Central memory CD8-positive, alpha-beta T cell (primary cell): ENCODE measurements at places on chromosomes 3 and 15.

GRCh38 chr3:115252679-115253078, 105.6 kb upstream of the ZBTB20 start:
- DNase-seq = no peak

- DNase-seq = no peak
Observed at GRCh38 chr3:50161320-50161719, 6.2 kb downstream of the SEMA3F start.

DNA sequence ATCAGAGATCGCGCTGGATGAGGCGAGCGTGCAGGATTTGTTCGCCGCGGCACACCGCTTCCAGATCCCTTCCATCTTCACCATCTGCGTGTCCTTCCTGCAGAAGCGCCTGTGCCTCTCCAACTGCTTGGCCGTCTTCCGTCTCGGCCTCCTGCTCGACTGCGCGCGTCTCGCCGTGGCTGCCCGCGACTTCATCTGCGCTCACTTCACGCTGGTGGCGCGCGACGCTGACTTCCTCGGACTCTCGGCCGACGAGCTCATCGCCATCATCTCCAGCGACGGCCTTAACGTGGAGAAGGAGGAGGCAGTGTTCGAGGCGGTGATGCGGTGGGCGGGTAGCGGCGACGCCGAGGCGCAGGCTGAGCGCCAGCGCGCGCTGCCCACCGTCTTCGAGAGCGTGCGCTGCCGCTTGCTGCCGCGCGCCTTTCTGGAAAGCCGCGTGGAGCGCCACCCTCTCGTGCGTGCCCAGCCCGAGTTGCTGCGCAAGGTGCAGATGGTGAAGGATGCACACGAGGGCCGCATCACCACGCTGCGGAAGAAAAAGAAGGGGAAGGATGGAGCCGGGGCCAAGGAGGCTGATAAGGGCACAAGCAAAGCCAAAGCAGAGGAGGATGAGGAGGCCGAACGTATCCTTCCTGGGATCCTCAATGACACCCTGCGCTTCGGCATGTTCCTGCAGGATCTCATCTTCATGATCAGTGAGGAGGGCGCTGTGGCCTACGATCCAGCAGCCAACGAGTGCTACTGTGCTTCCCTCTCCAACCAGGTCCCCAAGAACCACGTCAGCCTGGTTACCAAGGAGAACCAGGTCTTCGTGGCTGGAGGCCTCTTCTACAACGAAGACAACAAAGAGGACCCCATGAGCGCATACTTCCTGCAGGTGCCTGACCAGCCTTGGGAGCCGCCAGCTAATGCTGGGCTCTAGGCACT, 819 bp downstream of the KLHL40 start:
- DNase-seq = no peak

DNA sequence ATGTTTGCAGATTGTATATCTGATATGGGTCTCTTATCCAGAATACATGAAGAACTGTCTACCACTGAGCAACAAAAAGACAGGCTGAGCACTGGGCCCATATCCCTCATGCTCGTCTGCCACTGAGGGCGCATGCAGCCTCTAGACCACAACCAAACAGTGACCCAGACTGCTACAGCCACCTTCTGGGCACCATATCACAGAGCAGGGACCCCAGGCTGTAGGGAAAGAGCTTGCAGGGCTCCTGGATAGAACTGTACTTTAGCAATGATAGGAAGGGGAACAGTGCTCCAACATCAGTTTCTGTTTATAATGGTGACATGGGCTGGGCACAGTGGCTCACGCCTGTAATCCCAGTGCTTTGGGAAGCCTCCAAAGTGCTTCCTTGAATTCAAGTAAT, 40.2 kb upstream of the TMEM87A start:
- no peak for DNase-seq

- DNase-seq = no peak
Observed at GRCh38 chr3:160170409-160171370, 54.5 kb upstream of the C3orf80 start.

DNA sequence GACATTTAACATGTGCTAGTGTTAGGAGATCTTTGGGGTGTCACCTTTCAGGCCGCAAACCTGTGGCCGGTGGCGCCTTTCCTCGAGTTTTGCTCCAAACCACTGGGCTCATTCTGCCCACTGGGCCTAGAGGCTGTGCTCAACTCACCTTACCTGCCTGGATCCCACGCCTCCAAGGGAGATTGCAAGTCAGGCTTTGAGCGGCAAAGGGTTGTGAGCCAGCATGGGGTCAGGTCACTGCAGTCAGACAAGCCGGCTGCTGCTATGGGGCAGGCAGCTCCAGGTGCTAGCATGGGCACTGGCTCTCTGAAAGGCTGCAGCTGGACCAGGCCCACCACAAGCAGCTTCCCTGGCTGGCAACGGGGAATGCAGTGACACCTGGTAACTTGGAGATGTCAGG, 265.5 kb downstream of the ZBBX start:
- DNase-seq = no peak

DNA sequence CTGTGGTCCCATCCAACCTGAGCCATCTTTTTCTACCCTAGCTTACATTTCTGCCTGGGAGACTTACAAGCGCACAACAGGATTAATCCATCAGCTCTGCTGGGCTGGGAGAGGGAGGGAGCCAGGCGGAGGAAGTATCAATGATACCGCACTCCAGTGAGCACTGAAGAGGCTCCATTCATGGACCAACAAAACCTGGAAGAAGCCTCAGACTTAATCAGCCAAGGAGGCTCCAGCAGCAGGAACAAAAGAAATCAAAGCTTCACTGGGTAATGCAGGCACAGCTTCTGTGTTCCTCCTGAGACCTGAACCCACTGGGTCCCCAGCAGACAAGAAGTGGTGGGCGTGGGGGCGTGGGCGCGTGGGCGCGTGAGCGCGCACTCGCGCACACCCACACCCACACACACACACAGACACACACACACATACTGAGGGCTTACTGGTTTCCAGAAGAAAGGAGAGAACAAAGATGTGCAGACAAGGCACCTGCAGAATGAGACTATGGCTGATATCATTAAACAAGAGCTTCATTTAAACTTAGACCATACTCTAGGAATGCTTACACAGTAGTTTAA, 87.0 kb upstream of the BOC start:
- DNase-seq = no peak

DNA sequence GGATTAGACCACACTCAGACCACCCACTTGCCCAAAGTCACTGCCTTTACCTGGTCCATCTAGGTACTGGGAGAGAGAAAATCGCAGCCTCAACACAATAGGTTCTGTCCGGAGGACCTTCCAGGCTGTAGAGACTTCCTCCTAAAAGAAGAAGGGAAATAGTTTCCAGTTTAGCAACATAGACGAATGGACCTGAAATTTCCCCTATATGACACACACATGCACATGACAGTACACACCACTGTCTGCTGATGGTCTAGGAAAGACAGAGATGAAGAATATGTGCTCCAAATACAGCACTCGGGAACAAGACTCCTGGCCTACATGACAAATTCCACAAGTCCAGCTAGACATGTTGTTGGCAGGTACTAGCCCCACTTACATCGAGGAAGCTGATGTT, 7.3 kb downstream of the PARP6 start:
- DNase-seq = no peak

DNA sequence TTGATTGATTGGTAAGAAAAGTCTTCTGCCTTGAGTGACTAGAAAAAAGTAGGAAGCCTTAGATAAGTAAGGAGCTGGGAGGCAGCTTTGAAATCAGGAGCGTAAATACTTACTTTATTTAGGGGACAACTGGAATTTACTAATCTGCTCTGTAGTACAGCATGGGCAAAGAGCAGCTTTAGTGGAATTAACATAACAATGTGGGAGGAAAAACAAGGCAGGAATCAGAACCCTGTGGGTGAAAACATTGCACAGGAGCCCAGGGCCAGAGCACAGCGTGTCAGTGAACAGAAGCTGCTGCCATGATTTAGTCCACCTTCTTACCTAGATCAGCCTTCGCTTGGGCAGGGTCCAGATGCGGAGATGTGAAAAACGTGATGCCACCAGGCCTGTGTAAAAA, 14.6 kb downstream of the FMN1 start:
- no peak for DNase-seq

DNA sequence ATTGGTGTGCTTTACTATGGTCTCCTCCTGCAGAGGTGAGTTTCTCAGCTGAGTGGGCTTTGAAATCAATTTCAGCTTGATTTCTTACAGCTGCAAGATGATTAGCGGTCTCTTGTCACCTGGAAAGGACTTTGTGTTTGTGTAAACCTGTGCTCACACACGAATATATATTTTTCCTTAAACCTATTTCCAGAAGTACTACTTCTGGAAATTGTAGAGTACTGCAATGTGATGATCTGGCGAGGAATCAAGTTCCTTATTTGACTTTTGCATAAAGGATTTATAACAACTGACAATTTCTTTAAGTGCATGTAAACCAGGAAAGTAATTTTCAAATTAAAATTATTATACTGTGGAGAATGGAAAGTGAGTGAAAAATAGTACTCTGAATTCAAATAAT, 2.1 kb downstream of the MCTP2 start:
- DNase-seq = no peak

DNA sequence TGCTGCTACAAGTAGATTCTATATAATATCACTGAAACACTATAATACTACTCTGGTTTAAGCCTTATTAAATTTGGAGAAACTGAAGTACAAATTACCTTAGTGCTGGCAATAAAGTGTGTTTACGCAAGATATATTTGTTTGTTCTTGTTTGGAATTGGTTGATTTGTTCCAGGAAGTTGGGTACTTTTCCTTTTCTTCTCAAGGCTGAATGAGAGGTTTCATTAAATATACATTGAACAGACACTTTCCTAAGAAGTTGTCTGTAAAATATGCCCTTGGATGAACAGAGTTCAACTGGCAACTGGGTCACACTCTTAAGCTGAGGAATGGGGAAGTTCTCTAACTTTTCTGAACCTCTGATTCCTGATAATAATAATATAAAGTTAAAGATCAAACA, 542.1 kb upstream of the NAALADL2 start:
- no peak for DNase-seq

- DNase-seq = no peak
Observed at GRCh38 chr15:95016511-95017229, 785.3 kb downstream of the MCTP2 start.

DNA sequence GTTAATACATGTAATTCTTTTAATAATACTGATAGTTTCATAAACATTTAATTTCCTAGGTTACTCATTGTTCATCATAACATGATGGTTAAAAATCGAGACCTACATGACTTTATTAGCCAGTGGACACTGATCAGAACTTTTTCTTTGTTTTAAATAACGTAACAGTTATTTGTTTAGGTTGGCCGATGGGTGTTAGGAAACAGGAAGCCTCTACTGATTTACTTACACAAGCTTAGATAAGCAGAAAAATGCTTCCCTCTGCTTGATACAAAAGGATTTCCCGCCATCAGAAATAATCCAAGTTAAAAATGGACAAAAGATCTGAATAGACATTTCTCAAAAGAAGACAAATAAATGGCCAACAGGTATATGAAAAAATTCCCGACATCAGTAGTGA, 16.6 kb upstream of the APH1B start:
- DNase-seq = no peak

GRCh38 chr15:80875568-80876347, 96.6 kb downstream of the CEMIP start:
- DNase-seq = no peak

GRCh38 chr3:194134231-194134756, 1.7 kb upstream of the HES1 start:
- DNase-seq = peak; percentile 15

- DNase-seq = no peak
Observed at GRCh38 chr3:103968751-103969150, 1398.0 kb upstream of the ALCAM start.

GRCh38 chr15:82894971-82895520, 57.5 kb downstream of the HOMER2 start:
- DNase-seq = no peak

DNA sequence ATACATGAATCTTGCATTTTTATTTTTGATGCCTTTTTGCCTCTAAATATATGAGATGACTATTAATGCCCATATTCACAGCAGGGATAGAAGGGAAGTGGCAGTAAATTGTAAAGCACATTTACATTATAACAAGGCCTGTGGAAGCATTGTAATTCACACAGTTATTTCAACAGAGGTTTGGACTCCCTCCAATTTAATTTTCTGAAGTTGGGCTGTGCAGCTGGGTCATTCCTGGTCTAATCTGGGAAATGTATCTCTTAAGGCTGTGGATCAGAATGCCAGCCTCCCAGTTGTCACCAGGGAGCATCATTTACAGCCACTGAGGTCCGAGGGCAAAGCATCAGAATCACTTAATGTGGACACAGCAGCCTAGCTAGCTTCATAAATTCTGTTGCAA, 434.5 kb downstream of the MFSD1 start:
- no peak for DNase-seq

- peak; percentile 38 for DNase-seq
Observed at GRCh38 chr3:31533169-31534064, 692 bp downstream of the STT3B start.

DNA sequence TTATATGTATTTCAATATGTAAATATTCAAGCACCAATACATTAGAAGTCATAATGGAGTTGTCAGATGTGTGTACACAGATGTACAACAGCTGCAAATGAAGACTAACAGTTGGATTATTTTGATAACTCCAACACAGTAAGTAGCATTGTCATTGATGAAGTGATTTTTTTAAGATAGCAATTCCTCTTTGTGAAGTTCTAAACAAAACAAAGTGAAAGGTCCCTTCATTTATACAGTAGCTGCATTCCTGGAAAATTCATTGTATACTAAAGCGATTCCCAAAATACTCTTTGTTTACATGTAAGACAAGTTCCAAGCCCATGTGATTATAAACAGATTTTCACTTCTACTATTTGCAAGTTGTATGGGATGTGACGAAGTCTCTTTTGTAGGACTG, 114.7 kb downstream of the B3GALNT1 start:
- no peak for DNase-seq

GRCh38 chr3:55662683-55663082, 175.6 kb upstream of the WNT5A start:
- no peak for DNase-seq

- no peak for DNase-seq
Observed at GRCh38 chr15:72474466-72474911, 359 bp downstream of the ARIH1 start.

DNA sequence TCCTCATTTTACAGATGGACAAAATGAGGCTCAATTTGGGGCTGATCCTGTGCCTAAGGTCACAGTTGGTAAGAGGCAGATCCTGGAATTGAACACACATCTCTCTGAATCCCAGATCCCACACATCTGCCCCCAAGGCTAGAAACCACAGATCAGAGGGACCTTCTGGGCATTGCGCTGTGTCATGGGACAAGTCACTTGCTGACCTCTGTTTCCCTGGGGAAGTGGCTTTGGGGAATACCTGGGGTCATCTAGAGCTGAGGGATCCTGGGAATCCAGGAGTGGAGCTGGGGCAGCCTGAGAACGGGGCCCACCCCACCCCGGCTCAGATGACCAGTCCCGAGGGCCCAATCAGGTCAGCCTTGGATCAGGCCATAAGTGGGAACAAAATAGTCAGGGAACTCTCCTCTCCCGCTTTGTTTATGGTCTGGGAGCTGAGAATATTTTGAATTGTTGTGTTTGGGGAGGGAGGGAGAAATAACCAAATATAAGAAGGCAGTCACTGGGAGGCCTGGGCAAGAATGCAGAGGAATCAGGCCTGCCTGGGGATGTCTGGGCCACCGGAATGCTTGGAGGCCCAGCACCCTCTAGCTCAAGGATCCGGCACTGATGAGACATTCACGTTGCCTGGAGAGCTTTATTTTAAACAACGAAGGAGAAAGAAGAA, 8.8 kb upstream of the SLC6A6 start:
- no peak for DNase-seq
